ENCODE measurements at places on chromosomes 5 and 9.

GRCh38 chr9:112548836-112549595, 62.4 kb downstream of the KIAA1958 start:
- no peak for DNase-seq

DNA sequence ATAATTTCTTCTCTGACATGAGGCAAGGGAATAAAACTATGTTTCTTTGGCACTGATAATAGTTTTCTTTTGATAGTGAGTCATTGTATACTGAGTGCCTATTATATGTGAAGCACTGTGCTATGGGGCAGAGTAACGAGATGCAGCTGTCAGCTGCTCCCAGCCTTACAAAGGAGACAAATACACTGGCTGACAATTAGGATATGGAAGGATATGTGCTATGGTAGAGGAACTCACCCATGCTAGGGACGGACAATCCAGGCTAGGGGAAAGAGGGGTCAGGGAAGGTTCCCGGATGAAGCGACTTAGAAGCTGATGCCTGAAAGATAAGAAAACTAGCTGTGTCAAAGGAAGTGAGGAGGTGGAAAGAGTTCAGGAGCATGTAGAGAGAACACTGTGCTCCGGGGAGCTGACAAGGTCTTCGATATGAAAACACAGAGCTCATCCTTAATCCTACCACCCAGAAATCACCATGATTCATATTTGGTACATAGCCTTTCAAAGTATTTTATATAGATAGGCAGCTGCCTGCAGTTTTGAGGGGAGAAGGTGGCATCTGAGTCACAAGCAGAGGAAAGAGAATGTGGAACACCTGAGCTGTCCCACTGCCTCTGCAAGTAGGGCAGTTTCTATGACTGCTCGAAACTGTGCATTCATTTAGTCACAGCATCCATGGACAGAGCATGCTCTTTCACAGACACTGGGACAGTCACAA, 12.1 kb downstream of the BSPRY start:
- DNase-seq: peak; percentile 59

DNA sequence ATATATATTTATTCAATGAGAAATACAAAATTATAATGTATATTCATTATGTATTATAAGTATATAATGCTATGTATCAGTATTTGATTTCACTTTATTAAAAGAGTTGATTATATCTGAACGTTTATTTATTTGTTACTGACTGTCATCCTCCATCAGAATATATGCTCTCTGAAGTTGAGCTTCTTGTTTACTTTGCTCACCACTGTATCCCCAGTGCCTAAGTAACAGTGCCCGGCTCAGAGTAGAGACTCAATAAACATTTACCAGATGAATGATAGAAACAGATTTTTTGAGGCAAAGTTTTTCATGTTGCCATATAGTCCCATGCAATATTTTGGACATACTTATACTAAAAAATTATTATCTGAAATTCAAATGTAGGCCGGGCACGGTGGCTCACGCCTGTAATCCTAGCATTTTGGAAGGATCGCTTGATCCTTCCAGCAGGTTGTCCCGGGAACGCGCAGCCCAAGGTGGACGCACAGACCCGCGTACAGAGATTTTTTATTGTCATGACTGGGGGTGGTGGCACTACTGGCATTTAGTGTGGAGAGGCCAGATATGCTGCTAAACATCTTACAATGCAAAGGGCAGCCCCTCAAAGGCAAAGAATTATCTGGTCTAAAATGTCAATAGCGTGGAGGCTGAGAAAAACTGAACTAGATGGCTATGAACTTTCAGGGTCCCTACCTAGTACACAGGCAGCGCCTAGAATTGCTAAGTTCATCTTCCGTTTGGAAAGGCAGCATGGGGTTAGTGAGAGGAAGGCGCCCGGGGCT, 761 bp upstream of the DNAJC25 start:
- DNase-seq: peak; percentile 10

DNA sequence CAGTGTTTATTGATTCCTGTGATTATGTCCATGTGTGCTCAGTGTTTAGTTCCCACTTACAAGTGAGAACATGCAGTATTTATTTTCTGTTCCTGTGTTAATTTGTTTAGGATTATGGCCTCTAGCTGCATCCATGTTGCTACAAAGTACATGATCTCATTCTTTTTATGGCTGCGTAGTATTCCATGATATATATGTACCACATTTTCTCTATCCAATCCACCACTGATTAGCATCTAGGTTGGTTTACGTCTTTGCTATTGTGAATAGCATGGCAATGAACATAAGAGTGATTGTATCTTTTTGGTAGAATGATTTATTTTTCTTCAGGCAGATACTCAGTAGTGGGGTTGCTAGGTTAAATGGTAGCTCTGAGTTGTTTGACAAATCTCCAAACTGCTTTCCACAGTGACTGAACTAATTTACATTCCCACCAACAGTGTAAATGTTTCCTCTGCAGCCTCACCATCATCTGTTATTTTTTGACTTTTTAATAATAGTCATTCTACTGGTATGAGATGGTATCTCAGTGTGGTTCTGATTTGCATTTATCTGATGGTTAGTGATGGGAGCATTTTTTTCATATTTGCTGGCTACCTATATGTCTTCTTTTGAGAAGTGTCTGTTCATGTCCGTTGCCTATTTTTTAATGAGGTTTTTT, 47.5 kb upstream of the ELL2 start:
- no peak for DNase-seq

DNA sequence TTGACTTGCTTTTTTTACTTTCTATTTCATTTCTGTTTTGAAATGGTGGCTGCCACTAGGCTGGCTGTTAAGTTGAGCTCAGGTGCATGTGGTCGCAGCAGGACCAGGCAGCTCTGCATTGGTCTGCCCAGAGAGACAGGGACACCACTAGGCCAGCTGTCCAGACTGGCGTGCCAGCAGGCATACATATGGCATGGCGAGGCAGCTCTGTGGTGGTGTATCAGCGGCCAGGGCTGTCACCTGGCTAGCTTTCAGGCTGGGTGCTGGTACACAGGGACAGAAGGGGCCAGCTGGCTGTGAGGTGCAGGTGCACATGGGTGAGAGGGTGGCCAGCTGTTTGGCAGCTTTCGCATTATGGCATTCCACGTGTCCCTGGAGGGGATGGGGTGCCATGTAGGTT, 654.0 kb upstream of the ACO1 start:
- no peak for DNase-seq

- DNase-seq: no peak
Observed at GRCh38 chr9:76643399-76644117, 120.7 kb upstream of the PCA3 start.

GRCh38 chr5:178849316-178849715, 10.4 kb upstream of the ZNF354B start:
- DNase-seq: no peak

- DNase-seq: no peak
Observed at GRCh38 chr5:153456993-153457392, 33.5 kb upstream of the GRIA1 start.

GRCh38 chr9:128128836-128129590, 1.5 kb upstream of the PTGES2 start:
- no peak for DNase-seq

GRCh38 chr5:1009359-1010180, 968 bp downstream of the NKD2 start:
- DNase-seq: peak; percentile 9

- DNase-seq: no peak
Observed at GRCh38 chr5:84597904-84598303, 213.2 kb upstream of the EDIL3 start.

DNA sequence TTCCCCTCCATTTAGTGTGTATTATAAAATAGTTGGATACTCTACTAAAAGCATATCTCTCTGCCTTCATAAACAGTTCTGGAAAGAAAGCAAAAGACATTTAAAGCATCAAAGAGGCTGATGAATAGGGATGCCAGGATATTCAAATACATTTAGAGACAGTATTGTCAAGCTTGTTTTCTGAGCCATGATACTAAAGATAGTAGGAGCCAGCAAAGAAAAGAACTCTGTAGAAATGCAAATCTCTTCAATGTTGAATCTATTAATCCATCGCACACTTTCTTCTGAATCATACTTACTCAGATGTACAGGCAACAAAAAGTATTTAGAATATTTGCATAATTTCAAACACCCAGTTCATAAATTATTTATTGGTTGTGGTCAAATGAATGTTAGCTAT, 207.1 kb upstream of the MEF2C start:
- no peak for DNase-seq

DNA sequence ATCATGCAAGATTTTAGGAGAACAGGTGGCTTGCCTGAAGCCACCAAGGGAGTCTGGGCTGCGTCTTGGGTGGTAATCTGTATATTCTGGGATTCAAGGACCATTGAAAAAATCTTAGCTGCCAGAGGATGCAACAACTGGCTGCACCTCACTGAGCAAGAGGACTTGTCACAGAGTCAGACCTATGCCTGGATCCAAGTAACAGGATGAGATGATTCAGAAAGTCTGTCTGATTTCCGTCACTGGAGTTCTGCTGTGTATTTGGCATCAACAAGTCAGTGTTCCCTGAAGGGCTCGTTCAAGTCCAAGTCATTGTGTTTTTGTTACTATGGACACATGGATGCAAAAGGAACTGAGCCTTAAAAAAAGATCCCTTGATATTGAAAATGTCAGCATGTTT, 37.8 kb upstream of the CARTPT start:
- DNase-seq: no peak

DNA sequence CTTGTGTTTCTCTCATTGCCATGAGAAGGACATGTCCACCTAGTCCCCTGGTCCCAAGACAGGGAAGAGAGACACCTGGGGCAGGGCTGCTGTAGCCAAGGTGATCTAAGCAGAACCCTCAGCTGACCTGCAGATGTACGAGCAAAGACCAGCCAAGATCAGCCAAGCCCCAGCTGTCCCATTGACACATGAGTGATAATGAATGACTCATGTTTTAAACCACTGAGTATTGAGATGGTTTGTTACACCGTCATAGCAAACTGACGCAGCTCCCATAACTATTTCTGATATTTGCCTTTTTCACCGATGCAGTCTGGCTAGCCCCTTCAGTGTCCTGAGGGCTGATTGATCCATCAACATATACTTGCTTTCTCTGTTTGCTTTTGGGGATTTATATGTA, 6.7 kb downstream of the OR1K1 start:
- peak; percentile 21 for DNase-seq

DNA sequence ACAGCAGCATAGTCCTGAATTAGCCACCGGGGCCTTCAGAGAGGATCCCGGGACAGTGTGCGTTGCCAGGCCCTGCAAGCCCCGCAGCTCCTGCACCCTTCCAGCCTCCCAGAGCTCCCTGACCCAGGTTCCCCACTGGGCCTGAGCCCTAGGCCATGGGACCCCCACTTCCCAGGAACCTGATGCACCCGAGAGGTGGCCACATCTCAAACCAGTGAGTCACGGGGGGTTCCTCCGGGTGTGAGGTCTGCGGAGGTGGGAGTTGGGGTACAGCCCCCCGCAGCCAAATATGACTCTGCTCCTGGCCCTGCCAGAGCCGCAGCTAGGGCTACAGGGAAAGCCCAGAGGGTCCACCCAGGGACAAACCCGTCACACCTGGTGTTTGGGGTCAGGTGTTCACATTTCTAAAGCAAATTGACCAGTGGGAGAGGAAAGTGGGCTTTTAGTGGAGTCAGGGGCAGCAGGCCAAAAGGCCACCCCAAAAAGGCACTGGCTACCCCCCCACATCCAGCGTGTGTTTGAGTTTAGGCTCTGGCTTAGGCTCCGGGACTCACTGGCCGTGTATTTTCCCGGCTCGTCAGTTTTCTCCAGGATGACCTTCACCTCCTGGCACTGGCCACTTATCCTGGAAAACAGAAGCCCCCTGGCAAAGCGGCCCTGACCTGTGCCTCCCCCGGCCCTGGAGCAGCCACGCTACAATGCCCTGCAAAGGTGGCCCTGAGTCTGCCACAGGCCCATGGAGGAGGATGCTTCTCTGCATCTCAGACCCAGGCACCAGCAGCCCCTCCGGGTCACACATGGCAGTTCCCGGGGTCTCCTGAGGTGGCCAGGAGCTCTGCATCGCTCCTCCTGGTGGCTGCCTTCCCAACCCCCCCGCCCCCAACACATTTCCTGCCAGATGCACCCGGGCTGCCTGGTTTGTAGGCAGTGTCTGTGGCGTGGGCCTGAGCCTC, 17.4 kb upstream of the OBP2B start:
- DNase-seq: no peak

GRCh38 chr9:37800631-37801286, at the start of gene DCAF10:
Gene DCAF10, plus strand, starts transcription at chr9:37800797. Its CDS starts 70 bp downstream, at chr9:37800867.
- peak; percentile 92 for DNase-seq

- DNase-seq: no peak
Observed at GRCh38 chr9:26812217-26812616, 80.4 kb downstream of the CAAP1 start.

DNA sequence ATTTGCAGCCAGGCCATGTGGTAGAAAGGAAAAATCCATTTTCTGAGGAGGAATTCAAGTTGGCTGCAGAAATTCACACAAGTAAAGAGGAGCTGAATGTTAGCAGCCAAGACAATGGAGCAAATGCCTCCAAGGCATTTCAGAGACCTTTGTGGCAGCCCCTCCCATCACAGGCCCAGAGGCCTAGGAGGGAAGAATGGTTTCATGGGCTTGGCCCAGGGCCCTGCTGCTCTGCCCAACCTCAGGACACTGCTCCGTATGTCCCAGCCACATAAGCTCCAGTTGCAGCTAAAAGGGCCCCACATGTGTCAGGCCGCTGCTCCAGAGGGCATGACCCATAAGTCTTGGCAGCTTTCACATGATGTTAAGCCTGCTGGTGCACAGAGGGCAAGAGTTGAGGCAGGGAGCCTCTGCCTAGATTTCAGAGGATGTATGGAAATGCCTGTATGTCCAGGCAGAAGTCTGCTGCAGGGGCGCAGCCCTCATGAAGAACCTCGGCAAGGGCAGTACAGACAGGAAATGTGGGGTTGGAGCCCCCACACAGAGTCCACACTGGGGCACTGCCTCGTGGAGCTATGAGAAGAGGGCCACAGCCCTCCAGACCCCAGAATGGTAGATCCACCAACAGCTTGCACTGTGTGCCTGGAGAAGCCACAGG, 144.2 kb upstream of the EPB41L4A start:
- DNase-seq: no peak

DNA sequence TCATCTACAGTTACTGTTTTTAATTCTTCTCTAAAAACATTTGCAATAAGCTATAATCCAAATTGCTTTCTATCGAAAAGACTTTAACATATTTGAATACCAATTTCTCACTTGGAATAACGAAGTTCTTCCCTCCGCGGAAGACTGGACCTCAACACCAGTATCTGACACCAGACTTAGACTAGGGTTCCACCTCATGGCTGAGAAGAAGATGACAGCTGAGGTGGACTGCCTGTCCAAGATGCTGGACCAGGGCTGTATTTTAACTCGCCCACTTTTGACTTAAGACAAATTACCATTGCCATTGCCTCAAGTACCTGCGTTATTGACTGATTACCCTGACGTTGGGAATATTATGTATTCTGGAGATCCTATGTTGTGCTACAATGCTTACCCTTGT, 34.1 kb downstream of the ZMAT2 start:
- DNase-seq: no peak

GRCh38 chr5:116572350-116573278, 2.0 kb downstream of the SEMA6A start:
- peak; percentile 1 for DNase-seq

DNA sequence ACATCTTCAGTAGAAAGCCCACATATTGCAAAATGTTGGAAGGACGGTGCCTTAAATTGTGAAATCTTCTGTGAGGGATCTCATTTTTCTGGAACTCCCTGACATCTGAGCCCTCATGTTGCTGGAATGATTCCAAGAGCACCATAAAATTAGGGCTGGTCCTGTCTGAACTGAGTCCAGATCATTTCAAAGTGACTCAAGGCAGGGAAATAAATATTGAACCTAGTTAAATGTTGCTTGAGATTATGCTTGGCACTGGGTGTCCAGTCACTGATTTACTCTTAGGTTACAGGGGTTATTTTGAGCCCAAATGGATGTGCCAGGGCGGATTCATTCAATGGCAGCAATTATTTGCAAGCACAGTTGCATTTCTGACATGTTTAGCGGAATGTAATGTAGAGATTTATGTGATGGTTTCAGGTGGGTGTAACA, 437.0 kb downstream of the PIK3R1 start:
- DNase-seq: no peak

Data from stimulated activated CD4-positive, alpha-beta T cell treated with anti-CD3 and anti-CD28 coated beads, Interleukin-15, amount 100 ng/mL, for 24 hours (primary cell).